A549 treated with RU486 at 1 μM for 4 hours (cell line): ENCODE measurements at places on chromosomes 7 and 10. TPM values are rescaled to one million over a fixed set of nuclear protein-coding genes. Genes with fewer than 3 reads are reported as not detected.

Gene GPR26
- not detected in 5 replicates for total RNA-seq

Gene TEX47
- not detected in 5 replicates for total RNA-seq

Gene FGFBP3
- total RNA-seq, result 1.8 to 3.1 TPM (median 2.7 TPM) in 5 replicates

Gene C7orf57
- 0.17 to 0.32 TPM (median 0.21 TPM) in 4 of 5 replicates, not detected in the other for total RNA-seq

Gene CPED1
- total RNA-seq, result 0.08 TPM in 1 of 5 replicates, not detected in the others

Gene NANOS1
- 2.1 to 3.8 TPM (median 2.8 TPM) in 5 replicates for total RNA-seq

Gene LRIT1
- not detected in 5 replicates for total RNA-seq

Gene PHKG1
- 0.21 to 0.61 TPM (median 0.44 TPM) in 5 replicates for total RNA-seq

Gene NCF1
- 0.08 to 0.17 TPM (median 0.15 TPM) in 3 of 5 replicates, not detected in the others for total RNA-seq

Gene SH2D4B
- total RNA-seq, result not detected in 5 replicates

Gene MMP21
- 0.05 TPM in 1 of 5 replicates, not detected in the others for total RNA-seq

Gene SLC39A12
- not detected in 5 replicates for total RNA-seq

Gene SLC29A4
- total RNA-seq, result 8.3 to 15.3 TPM (median 14.5 TPM) in 5 replicates

Gene AGR3
- total RNA-seq, result not detected in 5 replicates

Gene SP8
- total RNA-seq, result not detected in 5 replicates

Gene DPP6
- total RNA-seq, result not detected in 5 replicates

Gene ADARB2
- not detected in 5 replicates for total RNA-seq

Gene PON3
- total RNA-seq, result 27.0 to 38.0 TPM (median 34.3 TPM) in 5 replicates

Gene LIPN
- not detected in 5 replicates for total RNA-seq

Gene AGR2
- total RNA-seq, result 94.2 to 178 TPM (median 155 TPM) in 5 replicates

Gene AKR1C4
- total RNA-seq, result 0.10 to 0.41 TPM (median 0.30 TPM) in 5 replicates

Gene MGAM2
- 0.02 TPM in 1 of 5 replicates, not detected in the others for total RNA-seq

Gene ANKRD1
- total RNA-seq, result 5.3 to 8.7 TPM (median 7.9 TPM) in 5 replicates

Gene RSPH10B2
- 0.15 to 0.16 TPM in 2 of 5 replicates, not detected in the others for total RNA-seq

Gene HHEX
- 12.5 to 16.8 TPM (median 15.9 TPM) in 5 replicates for total RNA-seq

Gene CALHM1
- not detected in 5 replicates for total RNA-seq

Gene TRIM50
- total RNA-seq, result not detected in 5 replicates
